ENCODE measurements at places on chromosomes 1 and 21. TPM values are rescaled to one million over a fixed set of nuclear protein-coding genes. Genes with fewer than 3 reads are reported as not detected.
A peak's percentile ranks its signal among the peaks of the same experiment; 100 is the strongest.

GRCh38 chr1:167136191-167136614 lies 42.3 kb downstream of the STYXL2 start:
- H3K27me3 ChIP-seq, result peaks cover 9% of the 10 kb centered on the region
- DNase-seq, result no peak

- DNase-seq, result no peak
- no peaks in the 10 kb centered on the region for H3K27me3 ChIP-seq
- peaks cover 10% of the 10 kb centered on the region for H3K4me1 ChIP-seq
- peak overlapping the region; percentile 1 for H3K27ac ChIP-seq
- H3K36me3 ChIP-seq, result peaks cover 10% of the 10 kb centered on the region
These were observed 42.3 kb downstream of the KRTAP10-1 start for GRCh38 chr21:44497703-44498126.

- DNase-seq, result no peak
- H3K27me3 ChIP-seq, result peaks cover 4% of the 10 kb centered on the region
- H3K4me1 ChIP-seq, result peaks cover 29% of the 10 kb centered on the region
- peak overlapping the region; percentile 97 for H3K4me3 ChIP-seq
- peak overlapping the region; percentile 99 for H3K27ac ChIP-seq
These were observed 1.1 kb upstream of the EPHA2 start for GRCh38 chr1:16156848-16157495.

GRCh38 chr21:37139154-37139553 lies 66.1 kb downstream of the TTC3 start:
- H3K4me3 ChIP-seq, result no peak overlapping the region
- no peaks in the 10 kb centered on the region for H3K27me3 ChIP-seq
- DNase-seq, result no peak
- H3K36me3 ChIP-seq, result peaks cover 62% of the 10 kb centered on the region
- H3K4me1 ChIP-seq, result peaks cover 6% of the 10 kb centered on the region
- no peak overlapping the region for H3K27ac ChIP-seq

DNA sequence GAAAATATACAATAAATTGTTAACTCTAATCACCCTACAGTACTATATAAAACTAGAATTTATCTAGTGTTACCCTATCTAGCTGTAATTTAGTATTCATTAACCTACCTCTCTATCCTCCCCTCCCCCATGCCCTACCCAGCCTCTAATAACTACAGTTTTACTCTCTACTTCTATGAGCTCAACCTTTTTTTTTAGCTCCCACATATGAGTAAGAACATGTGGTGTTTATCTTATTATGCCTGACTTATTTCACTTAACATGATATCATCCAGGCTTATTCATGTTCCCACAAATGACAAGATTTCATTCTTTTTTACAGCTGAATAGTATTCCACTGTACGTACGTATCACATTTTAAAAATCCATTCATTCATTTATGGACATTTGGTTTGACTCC lies 46.0 kb upstream of the WARS2 start:
- DNase-seq, result no peak
- no peak overlapping the region for H3K27ac ChIP-seq
- H3K36me3 ChIP-seq, result peaks cover 19% of the 10 kb centered on the region
- no peak overlapping the region for H3K4me3 ChIP-seq
- H3K4me1 ChIP-seq, result peaks cover under 1% of the 10 kb centered on the region
- H3K27me3 ChIP-seq, result no peaks in the 10 kb centered on the region

- DNase-seq, result peak; percentile 43
- peaks cover 9% of the 10 kb centered on the region for H3K27me3 ChIP-seq
- no peak overlapping the region for H3K27ac ChIP-seq
These were observed 26.8 kb upstream of the COL6A2 start for GRCh38 chr21:46071082-46071481.

- H3K4me3 ChIP-seq, result no peak overlapping the region
- H3K4me1 ChIP-seq, result no peaks in the 10 kb centered on the region
- peaks cover 13% of the 10 kb centered on the region for H3K36me3 ChIP-seq
- H3K27me3 ChIP-seq, result no peaks in the 10 kb centered on the region
- no peak for DNase-seq
These were observed 16.8 kb downstream of the ATP8B2 start for GRCh38 chr1:154342132-154342531.

DNA sequence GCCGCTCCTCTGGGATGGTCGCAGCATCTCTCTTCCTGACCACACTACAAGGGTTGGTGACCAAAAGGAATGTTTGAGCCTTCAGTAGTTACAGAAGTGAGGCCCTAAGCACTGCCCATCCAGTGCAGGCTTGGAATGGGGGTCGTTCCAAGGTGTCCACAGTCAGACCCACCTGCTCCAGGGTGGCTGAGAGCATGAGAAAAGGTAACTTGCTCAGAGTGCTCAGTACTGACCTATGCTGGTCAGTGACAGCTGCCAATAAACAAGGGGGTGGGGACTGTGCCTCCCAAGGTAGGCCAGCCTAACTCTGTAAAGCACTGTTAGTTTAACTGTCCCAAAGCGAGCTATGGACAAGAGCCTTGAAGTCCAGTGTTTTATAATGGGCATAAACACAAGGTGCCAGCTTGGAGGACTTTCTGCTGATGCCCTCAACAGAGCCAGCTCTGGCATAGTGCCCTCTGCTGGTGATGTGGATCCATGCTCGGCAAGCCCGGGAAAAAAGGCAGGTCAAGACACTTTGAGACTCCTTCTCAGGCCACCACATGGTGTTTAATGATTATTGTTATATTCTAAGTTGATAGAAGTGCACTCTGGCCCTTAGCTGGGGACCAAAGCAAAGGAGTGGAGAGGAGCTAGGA lies 78.1 kb upstream of the DNAH14 start:
- peaks cover 5% of the 10 kb centered on the region for H3K4me1 ChIP-seq
- DNase-seq, result no peak
- no peak overlapping the region for H3K4me3 ChIP-seq

- peaks cover 3% of the 10 kb centered on the region for H3K27me3 ChIP-seq
- DNase-seq, result no peak
- peaks cover 11% of the 10 kb centered on the region for H3K36me3 ChIP-seq
- H3K4me1 ChIP-seq, result peaks cover 27% of the 10 kb centered on the region
These were observed 1.1 kb downstream of the GABPA start for GRCh38 chr21:25735646-25736597.

DNA sequence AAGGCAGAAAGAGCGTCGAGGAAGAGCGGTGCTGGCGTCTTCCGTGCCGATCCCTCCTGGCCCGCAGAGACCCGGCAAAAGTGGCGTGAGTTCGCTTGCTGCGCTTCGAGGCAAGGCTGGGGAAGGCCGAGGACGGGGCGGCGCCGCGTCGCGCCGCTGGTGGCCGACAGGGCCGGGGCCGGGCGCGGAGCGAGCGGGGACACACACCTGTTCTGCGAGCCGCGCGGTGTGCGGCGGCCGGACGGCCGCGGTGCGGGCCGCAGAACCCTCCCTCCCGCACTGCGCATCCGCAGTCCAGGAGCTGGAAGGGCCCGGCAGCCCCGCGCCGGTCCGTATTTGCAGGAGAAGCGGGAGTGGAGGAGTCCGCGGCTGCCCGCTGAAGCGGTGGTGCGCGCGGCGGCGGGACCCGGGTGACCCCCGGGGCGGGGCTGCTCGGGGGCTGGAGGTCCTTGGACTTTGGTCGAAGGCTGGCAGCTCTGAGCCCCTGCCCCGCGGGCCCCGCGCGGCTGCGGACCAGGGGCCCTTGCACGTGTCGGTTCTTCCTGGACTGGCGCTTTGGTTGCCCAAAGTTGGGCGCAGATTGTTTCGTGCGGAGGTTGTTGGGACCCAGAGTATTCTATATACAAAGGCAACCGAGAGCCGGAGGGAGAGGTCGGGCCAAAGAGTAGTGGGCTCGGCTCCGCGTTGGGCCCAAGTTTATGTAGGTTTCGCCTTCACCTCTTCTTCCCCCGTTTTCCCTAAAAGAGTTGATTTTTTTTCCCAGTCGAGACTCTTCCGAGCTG lies 2.6 kb downstream of the RNF220 start:
- no peak for DNase-seq
- peak overlapping the region; percentile 53 for H3K27ac ChIP-seq
- H3K36me3 ChIP-seq, result no peaks in the 10 kb centered on the region

- no peaks in the 10 kb centered on the region for H3K36me3 ChIP-seq
- H3K27ac ChIP-seq, result peak within 1 kb of the TSS; percentile 97
- peaks cover 16% of the 10 kb centered on the region for H3K4me1 ChIP-seq
- peak; percentile 96 for DNase-seq
- peak within 1 kb of the TSS; percentile 93 for H3K4me3 ChIP-seq
These were observed at the start of gene FBXO42 for GRCh38 chr1:16351994-16352841. FBXO42 (minus strand) TSS chr1:16352480; CDS start chr1:16315418, 37,062 bp downstream.

GRCh38 chr21:42806509-42807140 lies 72.7 kb downstream of the WDR4 start:
- peaks cover 9% of the 10 kb centered on the region for H3K4me1 ChIP-seq
- no peak overlapping the region for H3K27ac ChIP-seq
- no peak for DNase-seq

DNA sequence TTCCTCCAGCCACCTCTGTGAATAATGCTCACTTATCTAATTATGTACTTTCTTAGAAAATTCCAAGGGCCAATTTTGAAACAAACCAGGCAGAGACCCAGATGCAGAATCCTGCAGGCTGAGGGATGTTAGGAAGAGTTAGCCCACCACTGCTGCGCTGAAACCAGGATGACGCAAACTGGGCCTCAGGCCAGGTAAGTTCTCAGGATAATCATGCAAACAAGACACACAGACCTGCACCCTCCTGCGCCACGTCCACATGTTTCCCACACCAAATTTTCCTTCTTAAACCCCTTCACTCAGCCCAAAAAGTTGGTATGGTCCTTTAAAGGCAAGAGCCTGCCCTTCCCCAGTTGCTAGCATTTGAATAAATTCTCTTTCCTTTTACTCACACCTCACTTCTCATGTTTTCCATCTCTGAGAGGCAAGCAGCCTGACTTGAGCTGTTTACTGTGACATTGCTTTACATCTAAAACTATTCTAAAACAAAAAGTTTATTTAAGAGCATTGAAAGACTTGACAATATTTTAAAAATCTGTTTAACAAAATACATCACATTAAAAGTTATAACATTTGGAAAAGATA lies 887.1 kb downstream of the LRRIQ3 start:
- H3K4me1 ChIP-seq, result no peaks in the 10 kb centered on the region
- no peak for DNase-seq
- H3K27me3 ChIP-seq, result no peaks in the 10 kb centered on the region
- no peak overlapping the region for H3K4me3 ChIP-seq

DNA sequence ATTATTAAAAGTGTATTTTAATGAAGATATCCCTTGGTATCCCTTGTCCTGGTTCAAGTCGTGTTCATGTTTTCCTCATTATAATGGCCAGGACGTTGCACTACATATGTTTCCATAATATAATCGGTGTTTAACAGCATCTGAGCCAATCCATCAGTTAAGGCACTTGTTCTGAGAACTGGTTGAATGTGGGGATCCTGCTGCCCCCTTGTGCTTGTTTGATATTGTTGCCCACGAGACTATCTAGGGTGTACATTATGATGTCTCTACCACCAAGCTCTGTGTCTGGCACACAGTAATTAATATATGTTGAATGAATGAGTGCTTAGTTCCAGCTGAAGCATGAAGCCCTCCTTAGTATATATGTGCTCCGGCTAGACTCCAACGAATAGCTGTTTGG lies 193.0 kb downstream of the CACNA1E start:
- H3K4me1 ChIP-seq, result no peaks in the 10 kb centered on the region
- H3K36me3 ChIP-seq, result no peaks in the 10 kb centered on the region
- H3K27ac ChIP-seq, result no peak overlapping the region
- H3K27me3 ChIP-seq, result peaks cover 44% of the 10 kb centered on the region
- H3K4me3 ChIP-seq, result no peak overlapping the region
- DNase-seq, result no peak

- no peak overlapping the region for H3K4me3 ChIP-seq
- H3K4me1 ChIP-seq, result peaks cover 25% of the 10 kb centered on the region
- DNase-seq, result no peak
- no peak overlapping the region for H3K27ac ChIP-seq
These were observed 20.0 kb upstream of the CPT2 start for GRCh38 chr1:53176452-53177208.

- no peak overlapping the region for H3K27ac ChIP-seq
- no peaks in the 10 kb centered on the region for H3K4me1 ChIP-seq
- H3K27me3 ChIP-seq, result peaks cover 17% of the 10 kb centered on the region
- no peak overlapping the region for H3K4me3 ChIP-seq
- no peak for DNase-seq
These were observed 404.8 kb downstream of the KCTD3 start for GRCh38 chr1:215971793-215972441.

DNA sequence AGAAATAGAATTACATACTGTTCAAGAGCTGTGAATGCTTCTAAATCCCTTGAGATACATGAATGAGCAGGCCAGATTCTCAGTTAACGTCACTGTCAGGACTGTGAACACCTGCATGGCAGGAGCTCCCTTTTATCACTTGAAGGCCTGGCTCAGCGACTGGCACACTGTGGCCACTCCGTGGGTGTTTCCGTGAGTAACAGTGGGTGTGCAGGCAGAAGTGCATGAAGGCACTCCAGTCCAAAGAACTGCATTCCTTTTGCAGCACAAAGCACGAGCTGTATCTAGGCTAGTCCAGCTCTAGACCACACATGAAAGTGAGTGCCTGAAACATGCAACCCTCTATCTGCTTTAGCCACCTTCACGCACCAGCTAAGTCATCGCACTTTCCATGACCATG lies 9.6 kb upstream of the SIM2 start:
- H3K36me3 ChIP-seq, result peaks cover 3% of the 10 kb centered on the region
- peaks cover 91% of the 10 kb centered on the region for H3K27me3 ChIP-seq
- peaks cover 15% of the 10 kb centered on the region for H3K4me1 ChIP-seq

GRCh38 chr1:232635778-232636356 lies 5.9 kb upstream of the SIPA1L2 start:
- H3K27ac ChIP-seq, result no peak overlapping the region
- H3K27me3 ChIP-seq, result peaks cover 4% of the 10 kb centered on the region
- no peak overlapping the region for H3K4me3 ChIP-seq
- peaks cover 4% of the 10 kb centered on the region for H3K4me1 ChIP-seq
- DNase-seq, result no peak

GRCh38 chr1:47184090-47184821 lies 5.6 kb downstream of the PDZK1IP1 start:
- no peak for DNase-seq
- peaks cover 5% of the 10 kb centered on the region for H3K4me1 ChIP-seq
- peaks cover 32% of the 10 kb centered on the region for H3K27me3 ChIP-seq

DNA sequence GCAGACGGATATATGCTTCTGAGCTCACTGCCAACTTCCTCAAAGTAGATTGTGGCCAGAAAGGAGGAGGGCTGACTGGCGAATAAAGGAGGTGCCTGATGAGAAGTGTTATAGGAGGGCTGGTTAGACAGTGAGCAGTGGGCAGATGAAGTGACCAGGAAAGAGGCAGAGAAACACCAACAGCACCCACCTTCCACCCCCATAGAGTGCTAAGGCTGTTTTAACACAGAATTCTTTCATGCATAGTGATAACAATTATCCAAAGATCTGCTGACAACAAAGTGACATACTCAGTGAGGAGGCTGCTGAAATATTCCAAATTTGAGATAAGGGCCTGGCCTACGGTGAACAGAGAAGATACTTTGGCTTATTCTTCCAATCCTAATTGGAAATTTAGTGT lies 21.2 kb upstream of the MTR start:
- no peak overlapping the region for H3K4me3 ChIP-seq
- no peak for DNase-seq
- no peak overlapping the region for H3K27ac ChIP-seq
- no peaks in the 10 kb centered on the region for H3K4me1 ChIP-seq

The SH2D2A gene
- total RNA-seq, result 2.2 TPM

The NR1I3 gene
- total RNA-seq, result not detected

The AADACL4 gene
- total RNA-seq, result not detected

The SDF4 gene
- 136 TPM for total RNA-seq

The MPL gene
- not detected for total RNA-seq

The CLCA4 gene
- 0.10 TPM for total RNA-seq

The C1orf94 gene
- total RNA-seq, result not detected

The B4GALT2 gene
- total RNA-seq, result 54.8 TPM

The MROH9 gene
- total RNA-seq, result not detected

The PODN gene
- 3.2 TPM for total RNA-seq

The ADORA3 gene
- not detected for total RNA-seq

The OR2M4 gene
- total RNA-seq, result not detected

The SLC25A34 gene
- 3.8 TPM for total RNA-seq

The HAO2 gene
- 0.29 TPM for total RNA-seq

The EVI5 gene
- total RNA-seq, result 29.6 TPM

The OR2T29 gene
- total RNA-seq, result not detected

Data from type B pancreatic cell (in vitro differentiated cells).